ENCODE measurements at places on chromosomes 3 and 15.

DNA sequence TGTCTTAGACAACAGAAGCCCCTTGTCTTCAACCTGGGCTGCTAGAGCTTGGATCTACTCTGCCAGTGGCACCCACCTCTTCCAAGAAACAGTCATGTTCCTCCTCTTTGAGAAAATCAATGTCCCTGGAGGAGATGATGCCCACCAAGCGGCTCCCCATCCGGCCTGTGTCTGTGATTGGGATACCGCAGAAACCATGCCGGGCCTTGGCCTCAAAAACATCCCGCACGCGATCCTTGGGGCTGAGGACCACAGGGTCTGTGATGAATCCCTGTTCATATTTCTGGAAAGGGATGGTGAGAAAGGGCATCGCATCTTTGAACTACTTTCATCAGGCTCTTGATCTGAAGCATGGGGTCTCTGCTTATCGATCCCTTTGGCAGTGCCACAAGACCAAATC is 1.6 kb downstream of the IMPDH2 start:
- H3K27me3 ChIP-seq = no peaks in the 10 kb centered on the region
- no peak overlapping the region for H3K4me3 ChIP-seq
- peaks cover 85% of the 10 kb centered on the region for H3K36me3 ChIP-seq

DNA sequence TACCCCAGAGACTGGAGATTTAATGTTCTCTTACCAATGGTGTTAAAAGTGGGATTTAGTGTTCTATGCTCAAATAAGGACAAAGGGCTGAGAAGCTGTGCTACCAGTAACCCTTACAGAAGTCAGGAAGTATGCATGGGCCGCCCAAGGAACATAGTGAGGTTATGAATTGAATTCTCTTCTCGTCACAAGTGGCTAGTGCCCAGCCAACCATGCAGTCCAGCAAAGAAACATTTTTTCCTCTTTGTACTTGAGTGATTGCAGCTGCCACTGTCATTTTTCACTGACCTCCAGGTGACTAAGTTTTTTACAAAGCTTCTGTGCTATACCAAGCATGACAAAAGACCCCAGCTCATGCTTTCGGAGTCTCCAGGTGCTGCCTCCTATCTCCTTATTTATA is 110.6 kb upstream of the DCBLD2 start:
- H3K36me3 ChIP-seq = no peaks in the 10 kb centered on the region
- no peaks in the 10 kb centered on the region for H3K27me3 ChIP-seq
- H3K27ac ChIP-seq = no peak overlapping the region
- peaks cover 14% of the 10 kb centered on the region for H3K4me1 ChIP-seq

GRCh38 chr3:24832891-24833290 is 338.2 kb upstream of the THRB start:
- H3K27ac ChIP-seq = no peak overlapping the region
- H3K4me1 ChIP-seq = peaks cover 3% of the 10 kb centered on the region
- H3K27me3 ChIP-seq = peaks cover 25% of the 10 kb centered on the region
- H3K4me3 ChIP-seq = no peak overlapping the region
- no peaks in the 10 kb centered on the region for H3K36me3 ChIP-seq

GRCh38 chr3:126546549-126547239 is 12.0 kb downstream of the C3orf22 start:
- H3K4me3 ChIP-seq = no peak overlapping the region
- DNase-seq = peak; percentile 4
- H3K4me1 ChIP-seq = no peaks in the 10 kb centered on the region
- H3K27me3 ChIP-seq = peaks cover 10% of the 10 kb centered on the region
- H3K36me3 ChIP-seq = no peaks in the 10 kb centered on the region

GRCh38 chr3:181425074-181425473 is 286.7 kb upstream of the SOX2 start:
- DNase-seq = no peak
- H3K27ac ChIP-seq = no peak overlapping the region
- H3K4me3 ChIP-seq = no peak overlapping the region
- H3K4me1 ChIP-seq = no peaks in the 10 kb centered on the region
- H3K36me3 ChIP-seq = no peaks in the 10 kb centered on the region
- H3K27me3 ChIP-seq = no peaks in the 10 kb centered on the region

- H3K27ac ChIP-seq = peak overlapping the region; percentile 33
- H3K27me3 ChIP-seq = no peaks in the 10 kb centered on the region
- H3K36me3 ChIP-seq = no peaks in the 10 kb centered on the region
- no peak for DNase-seq
- peak overlapping the region; percentile 8 for H3K4me3 ChIP-seq
Observed at GRCh38 chr3:359672-360071, 163.1 kb downstream of the CHL1 start.

- H3K4me1 ChIP-seq = no peaks in the 10 kb centered on the region
- H3K27ac ChIP-seq = no peak overlapping the region
- H3K27me3 ChIP-seq = peaks cover 2% of the 10 kb centered on the region
- DNase-seq = no peak
Observed at GRCh38 chr3:99674086-99674789, 35.8 kb downstream of the COL8A1 start.

- H3K4me3 ChIP-seq = peak overlapping the region; percentile 85
- no peak for DNase-seq
- no peak overlapping the region for H3K27ac ChIP-seq
- H3K36me3 ChIP-seq = no peaks in the 10 kb centered on the region
Observed at GRCh38 chr15:73632670-73633058, 525 bp downstream of the NPTN start.

GRCh38 chr3:43959498-43960447 is 269.0 kb downstream of the ABHD5 start:
- no peaks in the 10 kb centered on the region for H3K36me3 ChIP-seq
- DNase-seq = no peak
- no peak overlapping the region for H3K27ac ChIP-seq
- H3K27me3 ChIP-seq = no peaks in the 10 kb centered on the region

Data from activated B cell treated with CpG ODN at 0.5 μM for 24 hours (primary cell).